Hematopoietic multipotent progenitor cell treated with erythropoietin and hydrocortisone succinate and interleukin-3 and kit ligand, for 6 days (in vitro differentiated cells): ENCODE measurements at places on chromosomes 12 and 14.

DNA sequence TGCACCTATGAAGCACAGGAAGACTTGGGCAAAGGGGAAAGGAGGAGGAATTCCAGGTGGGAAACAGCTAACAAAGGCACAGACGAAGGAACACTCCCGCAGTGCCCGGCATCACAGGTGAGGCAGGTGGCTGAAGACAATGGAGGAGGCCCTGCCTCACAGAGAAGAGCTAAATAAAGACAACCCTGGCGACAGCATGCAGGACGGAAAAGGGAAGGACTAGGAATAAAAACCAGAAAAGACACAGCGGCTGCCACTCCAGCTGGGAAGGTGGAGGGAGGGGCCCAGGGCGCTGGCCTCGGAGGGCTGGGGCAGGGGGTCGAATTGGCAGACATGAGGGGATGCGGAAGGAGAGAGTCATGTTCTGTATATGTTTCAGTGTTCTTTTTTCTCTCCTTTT, 43.0 kb upstream of the ANO2 start:
- no peak for DNase-seq

DNA sequence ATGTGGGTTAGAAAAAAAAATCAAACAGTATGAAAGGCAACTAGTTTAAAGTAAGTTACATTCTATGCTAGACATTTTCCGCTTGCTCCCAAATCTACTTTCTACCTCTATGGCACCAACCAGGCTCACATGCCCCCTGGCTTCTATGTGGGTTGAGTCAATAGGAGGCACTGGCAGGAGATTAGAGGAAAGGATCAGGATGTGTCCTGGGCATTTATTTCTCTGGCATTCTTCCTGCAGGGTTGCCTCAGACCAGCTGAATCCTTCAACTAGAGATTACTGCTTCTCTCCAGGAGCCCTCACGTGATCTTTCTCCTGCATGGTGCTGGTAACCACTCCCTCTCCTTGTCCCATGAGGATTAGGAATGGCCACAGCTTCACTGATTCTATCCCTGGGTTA, 14.9 kb upstream of the CCDC60 start:
- no peak for DNase-seq

DNA sequence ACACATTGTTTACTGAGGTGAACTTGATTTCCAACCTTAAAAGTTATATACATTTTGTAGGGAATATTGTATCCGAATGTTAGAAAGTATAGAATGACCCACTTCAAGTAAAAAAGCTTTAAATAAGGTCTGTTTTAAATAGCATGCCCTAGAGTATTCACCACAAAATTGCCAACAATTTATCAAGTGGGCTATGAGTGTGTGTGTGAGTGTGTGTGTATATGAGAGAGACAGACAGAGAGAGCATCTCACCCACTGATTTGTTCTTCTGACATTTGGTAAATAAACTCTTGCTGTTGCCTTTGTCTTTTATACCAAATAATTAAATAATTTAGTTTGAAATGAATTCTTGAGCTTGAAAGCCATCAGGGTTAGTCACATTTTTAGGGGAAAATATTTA, 29.8 kb upstream of the RAP1B start:
- DNase-seq, result no peak

DNA sequence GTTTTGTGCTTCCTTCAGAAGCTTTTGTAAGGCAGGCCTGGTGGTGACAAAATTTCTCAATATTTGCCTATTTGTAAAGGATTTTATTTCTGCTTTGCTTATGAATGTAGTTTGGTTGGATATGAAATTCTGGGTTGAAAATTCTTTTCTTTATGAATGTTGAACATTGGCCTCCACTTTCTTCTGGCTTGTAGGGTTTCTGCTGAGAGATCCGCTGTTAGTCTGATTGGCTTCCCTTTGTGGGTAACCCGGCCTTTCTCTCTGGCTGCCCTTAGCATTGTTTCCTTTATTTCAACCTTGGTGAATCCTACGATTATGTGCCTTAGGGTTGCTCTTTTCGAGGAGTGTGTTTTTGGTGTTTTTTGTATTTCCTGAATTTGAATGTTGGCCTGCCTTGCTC, 58.2 kb downstream of the NUBPL start:
- no peak for DNase-seq

DNA sequence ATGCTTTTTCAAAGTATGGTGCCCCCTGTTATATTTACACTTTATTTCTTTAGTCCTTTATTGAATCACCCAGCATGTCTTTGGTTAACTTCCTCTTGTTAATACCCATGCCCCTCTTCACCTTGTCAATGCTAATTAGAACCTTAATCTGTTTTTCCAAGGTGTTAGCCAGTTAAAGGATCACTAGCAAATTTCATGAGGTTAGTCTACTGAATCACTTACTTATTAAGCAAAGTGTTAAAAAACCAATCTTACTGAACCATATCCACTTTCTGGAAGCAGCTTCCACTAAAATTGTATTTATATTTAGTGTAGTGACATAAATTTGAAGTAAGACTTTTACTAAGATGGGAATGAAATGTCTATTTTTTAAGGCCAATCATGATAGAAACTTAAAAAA, 27.9 kb downstream of the TAOK3 start:
- DNase-seq, result no peak

GRCh38 chr12:16076970-16077522, 165.9 kb downstream of the DERA start:
- no peak for DNase-seq

DNA sequence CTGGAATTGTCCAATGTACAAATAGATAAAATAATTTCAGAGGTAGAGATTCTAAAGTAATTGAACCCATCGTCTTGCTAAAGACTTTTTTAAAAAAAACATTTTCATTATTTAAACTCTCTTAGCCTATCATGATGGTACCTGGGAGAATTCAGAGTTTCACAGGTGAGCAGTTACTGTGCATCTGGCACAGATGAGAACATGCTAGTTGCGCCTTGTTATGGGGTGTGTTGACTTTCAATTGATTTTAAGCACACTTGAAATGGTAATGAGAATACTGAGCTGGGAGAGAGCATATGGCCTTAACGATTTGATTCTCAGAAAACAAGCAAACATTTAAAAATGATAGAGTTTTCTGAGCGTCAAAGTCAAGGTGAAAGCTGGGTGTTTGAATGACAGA, 66.6 kb downstream of the FLRT2 start:
- no peak for DNase-seq

DNA sequence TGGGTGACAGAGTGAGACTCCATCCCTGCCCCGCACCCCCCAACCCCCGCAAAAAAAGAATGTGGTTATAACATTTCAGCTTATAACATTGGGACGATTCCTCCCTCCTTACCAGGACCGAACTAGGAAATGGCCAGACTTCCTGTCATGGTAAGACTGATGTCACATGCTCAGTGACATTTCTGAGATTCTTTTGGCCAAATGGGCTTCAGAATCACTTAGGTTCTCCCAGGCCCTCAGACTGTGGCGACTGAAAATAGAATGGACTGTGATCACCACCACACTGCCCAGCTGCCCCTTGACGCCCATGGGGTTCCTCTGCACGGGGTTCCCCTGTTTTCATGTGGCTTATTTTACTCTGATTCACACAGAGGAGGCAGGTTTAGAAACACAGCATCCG, 115.0 kb upstream of the EVL start:
- no peak for DNase-seq

- DNase-seq, result peak; percentile 63
Measured at GRCh38 chr14:50040401-50040775, 76.0 kb downstream of the VCPKMT start.

DNA sequence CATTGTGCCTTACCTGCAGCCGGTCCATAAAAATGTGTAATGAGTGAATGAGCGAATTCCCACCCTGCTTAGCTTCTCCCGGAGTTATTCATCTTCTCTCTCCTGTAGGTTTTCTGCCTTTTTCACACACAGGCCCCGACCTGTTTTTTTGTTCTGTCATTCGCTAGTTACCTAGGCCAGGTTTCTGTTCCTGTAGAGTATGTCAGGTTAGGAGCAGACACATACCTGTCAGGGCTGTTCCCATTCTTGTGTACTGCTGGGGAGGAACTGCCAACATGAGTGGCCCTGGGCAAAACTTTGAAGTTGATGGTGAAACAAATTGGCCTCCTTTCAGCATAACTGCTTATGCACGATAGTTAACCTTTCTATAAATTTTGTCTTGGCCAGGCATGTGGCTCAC, 140.1 kb downstream of the SYNE2 start:
- DNase-seq, result no peak

DNA sequence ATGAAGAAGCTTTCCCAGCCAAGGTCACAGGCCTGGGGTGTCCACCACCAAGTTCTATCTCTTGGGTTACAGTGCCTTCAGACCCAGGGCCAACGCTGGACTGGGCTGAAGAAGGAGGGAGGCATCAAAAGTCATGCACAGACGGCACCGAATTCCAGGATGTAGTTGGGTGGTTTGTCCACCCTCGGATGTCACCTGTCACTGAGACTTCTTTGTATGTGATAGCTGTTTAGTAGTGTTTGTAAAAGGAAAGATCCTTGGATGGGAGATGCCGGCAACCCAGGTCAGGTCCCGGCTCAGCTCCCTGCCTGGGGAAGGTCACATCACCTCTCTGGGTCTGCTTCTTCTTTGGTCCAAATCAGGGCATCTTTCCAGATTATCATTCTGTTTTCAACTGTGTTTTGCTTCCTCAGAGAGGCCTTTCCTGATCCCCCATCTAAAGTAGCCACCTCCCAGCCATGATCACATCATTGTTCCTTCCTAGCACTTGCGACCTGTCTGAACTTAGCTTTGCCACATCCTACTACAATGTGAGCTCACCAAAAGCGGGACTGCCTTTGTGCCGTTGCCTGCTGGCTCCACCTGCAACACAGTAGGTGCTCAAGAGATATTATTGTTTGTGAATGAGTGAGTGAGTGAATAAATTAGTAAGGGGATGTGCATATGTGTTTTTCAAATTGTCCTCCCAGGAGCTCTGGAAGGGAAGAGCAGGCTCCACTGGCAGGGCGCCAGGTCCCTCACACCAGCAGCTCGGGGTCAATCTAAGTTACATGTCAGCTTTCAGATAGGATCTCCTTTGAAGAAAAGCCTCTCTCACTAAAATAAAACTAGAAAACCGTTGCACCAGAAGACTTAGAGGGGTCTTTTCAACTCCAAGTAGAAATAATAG, 2.1 kb downstream of the TSPAN11 start:
- DNase-seq, result no peak

DNA sequence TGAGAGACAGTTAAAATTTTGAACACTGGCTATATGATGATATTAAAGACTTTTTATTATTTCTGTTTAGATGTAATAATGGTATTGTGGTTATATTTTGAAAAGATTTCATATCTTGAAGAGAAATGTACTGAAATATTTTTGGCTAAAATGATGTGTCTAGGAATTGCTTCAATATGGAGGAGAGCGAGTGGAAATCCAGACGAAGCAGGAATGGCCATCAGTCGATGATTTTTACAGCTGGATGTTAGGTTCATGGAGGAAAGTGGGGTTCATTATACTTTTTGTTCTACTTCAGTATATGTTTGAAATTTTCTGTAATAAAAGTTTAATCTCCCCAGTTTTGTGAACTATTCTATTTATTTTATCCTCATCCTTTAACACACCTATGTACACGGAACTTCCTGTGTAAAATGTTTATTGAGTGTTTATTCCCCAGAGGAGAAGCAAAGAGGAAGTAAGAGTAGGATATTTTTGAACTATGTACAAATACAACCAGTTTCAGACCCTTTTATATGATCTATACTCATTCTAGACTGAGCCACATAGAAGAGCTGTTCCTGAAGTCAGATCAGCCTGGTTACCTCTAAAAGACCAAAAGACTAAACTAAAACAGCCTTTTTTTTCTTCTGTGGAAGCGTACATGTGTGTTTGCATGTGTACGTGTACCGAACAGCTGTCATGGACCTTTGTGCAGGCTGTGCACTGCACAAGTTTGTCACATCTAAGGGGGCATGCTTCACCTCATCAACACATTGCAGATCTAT, 211.0 kb upstream of the NUDT4 start:
- no peak for DNase-seq

DNA sequence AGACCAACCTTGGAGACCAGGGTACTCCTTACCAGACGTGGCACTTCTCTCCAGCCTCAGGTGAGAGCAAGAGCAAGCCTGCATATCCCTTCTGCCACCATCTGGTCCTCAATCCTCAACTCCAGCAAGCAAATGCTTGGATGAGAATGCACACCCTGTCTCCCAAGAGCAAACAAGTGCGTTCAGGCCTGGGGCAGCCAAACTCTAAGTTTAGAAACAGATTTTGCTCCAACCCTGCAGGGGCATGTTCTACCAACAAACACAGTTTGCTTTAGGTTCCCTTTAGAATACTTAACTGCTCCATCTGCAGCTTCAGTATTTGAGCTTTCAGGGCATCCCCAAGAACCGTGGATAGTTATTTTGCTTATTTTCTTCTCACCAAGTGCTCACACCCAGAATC, 55.9 kb upstream of the FICD start:
- no peak for DNase-seq

DNA sequence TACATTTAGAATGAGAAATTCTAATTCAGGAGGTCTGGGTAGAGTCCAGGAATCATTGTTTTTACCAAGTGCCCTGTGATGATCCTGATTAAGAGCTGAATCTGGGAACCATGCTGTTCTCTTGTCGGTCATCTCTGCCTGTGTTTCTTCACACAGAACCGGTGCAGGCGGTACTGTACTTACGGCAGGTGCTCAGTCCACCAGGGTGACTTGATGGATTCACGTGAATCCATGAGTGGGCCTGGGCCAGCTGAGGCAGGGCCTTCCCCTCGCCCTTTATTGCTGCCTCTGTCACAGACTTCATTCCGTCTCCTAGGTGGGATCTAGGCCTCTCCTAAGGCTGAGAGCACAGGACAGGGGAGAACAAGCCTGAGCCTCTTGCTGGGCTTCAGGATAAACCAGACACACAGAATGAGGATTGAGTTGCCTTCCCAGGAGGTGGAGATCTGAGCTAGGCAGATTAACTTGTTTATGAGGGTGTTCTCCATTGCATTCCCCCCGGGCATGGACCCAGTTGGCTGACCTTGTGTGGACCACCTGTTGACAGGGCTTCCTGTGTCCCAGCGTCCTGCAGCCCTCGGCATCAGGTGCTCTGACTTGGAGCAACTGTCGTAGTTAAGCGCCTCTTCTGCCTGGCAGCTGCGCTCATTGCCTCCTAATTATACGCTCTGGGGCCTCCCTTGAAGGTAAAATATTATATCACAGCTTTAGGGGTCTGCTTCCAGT, 42.1 kb downstream of the B4GALNT3 start:
- no peak for DNase-seq

- no peak for DNase-seq
Measured at GRCh38 chr14:53545217-53545616, 392.1 kb upstream of the DDHD1 start.

- DNase-seq, result no peak
Measured at GRCh38 chr14:71610797-71611196, 321.4 kb upstream of the RGS6 start.

GRCh38 chr12:131001493-131001892, 47.8 kb downstream of the ADGRD1 start:
- DNase-seq, result no peak
